Natural killer cell (primary cell): ENCODE measurements at places on chromosomes 5 and 9. TPM values are rescaled to one million over a fixed set of nuclear protein-coding genes. Genes with fewer than 3 reads are reported as not detected.

LHX2 gene
- total RNA-seq = not detected

PCDHA13 gene
- total RNA-seq = not detected

GRCh38 chr5:115170134-115170928, 623 bp upstream of the TRIM36 start:
- peaks cover 20% of the 10 kb centered on the region for H3K4me1 ChIP-seq
- H3K36me3 ChIP-seq = no peaks in the 10 kb centered on the region
- H3K4me3 ChIP-seq = peak overlapping the region; percentile 62
- H3K27ac ChIP-seq = no peak overlapping the region
- peaks cover 53% of the 10 kb centered on the region for H3K27me3 ChIP-seq
- no peak for DNase-seq

- peaks cover 43% of the 10 kb centered on the region for H3K4me1 ChIP-seq
- peak overlapping the region; percentile 88 for H3K4me3 ChIP-seq
These were observed 505 bp downstream of the CREB3 start for GRCh38 chr9:35732800-35733541.

GRCh38 chr5:180736536-180736935, 3.3 kb downstream of the OR2Y1 start:
- no peak overlapping the region for H3K4me3 ChIP-seq
- H3K27me3 ChIP-seq = peaks cover 6% of the 10 kb centered on the region
- H3K27ac ChIP-seq = no peak overlapping the region

- H3K36me3 ChIP-seq = no peaks in the 10 kb centered on the region
- DNase-seq = no peak
- no peak overlapping the region for H3K27ac ChIP-seq
- H3K4me1 ChIP-seq = peaks cover 27% of the 10 kb centered on the region
These were observed 24.4 kb downstream of the OR2V2 start for GRCh38 chr5:181171782-181172181.
